ENCODE measurements at places on chromosomes 7 and 10.

- DNase-seq, result no peak
Observed at GRCh38 chr7:107843184-107843583, 40.2 kb upstream of the SLC26A3 start.

DNA sequence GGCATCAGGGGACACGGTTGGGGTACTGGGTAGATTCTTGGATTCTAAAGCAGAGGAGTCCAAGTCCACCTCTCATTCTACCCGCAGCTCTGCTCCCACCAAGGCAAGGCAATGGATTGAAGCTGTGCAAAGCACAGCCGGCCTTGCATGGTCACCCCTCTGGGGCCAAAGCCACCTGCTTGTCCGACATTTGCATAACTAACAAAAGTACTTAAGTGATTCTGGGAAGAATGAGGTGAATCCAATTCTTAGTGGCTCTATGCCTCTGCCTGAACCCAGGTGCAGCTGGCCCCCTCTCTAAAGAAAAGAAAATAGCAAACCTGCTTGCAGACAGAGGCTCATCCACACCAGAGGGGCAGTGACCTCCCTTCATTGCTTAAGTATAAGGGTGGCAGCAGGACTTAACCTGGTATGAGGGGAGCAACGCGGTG is 10.7 kb upstream of the COBL start:
- DNase-seq, result no peak

GRCh38 chr7:71311576-71311975 is 179.6 kb downstream of the GALNT17 start:
- no peak for DNase-seq

GRCh38 chr7:117839507-117839906 is 33.7 kb downstream of the CTTNBP2 start:
- no peak for DNase-seq

DNA sequence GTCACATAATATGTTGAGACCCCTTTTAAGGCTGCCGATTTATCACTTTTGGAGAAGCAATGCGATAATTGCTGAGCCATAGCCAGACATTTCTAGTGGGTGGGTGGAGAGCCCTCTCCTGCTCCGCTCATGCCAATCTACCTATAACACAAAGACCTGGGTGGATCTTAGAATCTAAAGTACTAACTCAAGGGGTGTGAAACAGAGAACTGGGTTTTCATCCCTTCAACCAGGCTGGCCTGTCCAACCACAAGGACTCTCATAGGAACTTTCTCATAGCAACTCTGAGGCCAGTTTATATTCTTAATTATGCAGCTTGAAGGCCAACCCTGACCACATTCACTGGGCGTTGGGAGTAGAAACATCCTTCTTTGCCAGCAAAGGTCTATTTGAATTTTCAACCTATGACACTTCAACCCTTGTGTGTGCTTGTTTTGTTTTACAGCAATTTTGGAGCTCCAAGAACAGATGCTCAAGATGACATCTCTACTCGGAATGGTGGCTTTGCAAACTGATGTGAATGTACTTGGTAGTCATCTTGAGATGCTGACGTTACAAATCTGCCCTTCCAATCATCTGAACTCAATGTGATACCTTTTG is 1198.2 kb upstream of the AUTS2 start:
- DNase-seq, result no peak

DNA sequence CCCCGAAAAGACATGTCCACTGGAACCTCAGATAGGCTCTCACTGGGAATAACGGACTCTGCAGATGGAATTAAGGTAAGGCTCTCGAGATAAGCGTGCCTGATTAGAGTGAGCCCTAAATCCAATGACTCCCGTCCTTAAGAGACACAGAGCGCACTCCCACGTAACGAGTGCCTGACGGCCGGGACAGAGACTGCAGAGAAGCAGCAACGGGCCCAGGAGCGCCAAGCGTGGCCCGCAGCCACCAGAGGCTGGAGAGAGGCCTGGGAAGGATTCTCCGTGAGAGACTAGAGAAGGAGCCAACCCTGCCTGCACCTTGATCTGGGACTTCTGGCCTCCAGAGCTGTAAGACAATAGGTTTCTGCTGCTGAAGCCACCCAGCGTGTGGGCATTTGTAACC is 20.0 kb upstream of the TNRC18 start:
- no peak for DNase-seq

DNA sequence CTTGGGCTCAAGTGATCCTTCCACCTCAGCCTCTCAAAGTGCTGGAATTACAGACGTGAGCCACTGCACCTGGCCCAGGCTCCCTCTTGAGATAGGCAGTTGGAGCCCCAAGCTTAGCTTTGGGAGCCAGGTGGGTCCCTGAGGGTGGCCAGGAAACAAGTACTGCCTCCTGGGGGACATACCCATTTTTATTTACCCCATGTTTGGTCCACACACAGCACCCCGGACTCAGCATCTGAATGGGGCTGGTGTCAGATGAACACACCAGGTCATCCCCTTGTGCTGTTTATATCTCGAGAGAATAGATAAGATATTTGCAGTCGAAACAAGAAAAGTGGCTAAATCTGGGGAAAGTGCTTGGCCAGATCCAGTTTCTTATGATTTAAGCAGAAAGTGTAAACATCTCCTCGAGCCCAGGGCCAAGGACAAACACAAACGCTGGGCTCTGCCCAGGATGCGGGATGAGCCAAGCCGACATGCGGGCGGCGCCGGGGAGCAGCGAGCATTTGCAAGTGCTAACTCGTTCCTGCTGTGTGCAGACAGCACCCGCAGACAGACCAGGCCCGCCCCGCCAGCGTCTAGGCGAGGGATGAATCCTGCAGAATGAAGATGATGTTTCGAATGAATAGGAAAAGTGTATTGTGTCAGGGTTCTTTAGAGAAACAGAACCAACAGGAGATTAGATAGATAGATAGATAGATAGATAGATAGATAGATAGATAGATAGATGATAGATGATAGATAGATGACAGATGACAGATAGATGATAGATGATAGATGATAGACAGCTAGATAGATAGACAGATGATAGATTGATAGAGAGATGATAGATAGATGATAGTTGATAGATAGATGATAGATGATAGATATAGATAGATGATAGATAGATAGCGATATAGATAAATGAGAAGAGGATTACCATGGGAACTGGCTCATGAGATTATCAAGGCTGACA is 44.4 kb upstream of the OCM2 start:
- DNase-seq, result no peak

DNA sequence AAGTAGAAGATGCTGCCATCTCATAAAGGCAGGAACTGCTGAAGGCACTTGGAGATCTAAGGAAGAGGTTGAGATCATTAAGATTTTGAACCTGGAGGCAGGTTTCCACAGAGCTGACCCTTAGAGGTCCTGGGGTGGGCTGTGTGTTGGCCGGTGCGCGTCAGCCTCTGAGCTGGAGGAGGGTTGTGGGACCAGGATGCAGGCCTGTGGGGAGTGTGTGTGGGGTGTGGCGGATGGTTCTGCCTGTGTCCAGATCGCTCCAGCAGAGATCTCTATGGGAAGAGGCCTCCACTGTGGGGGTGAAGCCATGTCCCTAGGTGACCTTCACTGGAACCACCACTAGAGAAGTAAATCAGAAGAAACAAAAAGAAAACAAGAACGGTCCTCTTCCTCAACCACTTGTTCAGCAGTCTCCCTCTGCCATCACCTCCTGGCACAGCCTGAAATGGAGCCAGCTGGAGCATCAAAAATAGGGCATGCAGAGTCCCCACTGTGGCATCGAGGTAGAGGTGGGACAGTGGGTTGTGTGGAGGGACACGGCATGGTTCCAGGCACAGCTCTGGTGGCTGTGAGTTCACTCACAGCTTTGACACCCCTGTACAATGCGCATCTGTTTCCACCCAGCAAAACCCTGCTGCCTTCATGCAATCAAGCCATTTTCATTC is 453.8 kb downstream of the TCERG1L start:
- DNase-seq, result no peak

GRCh38 chr7:92785923-92786322 is 50.5 kb downstream of the CDK6 start:
- no peak for DNase-seq

- no peak for DNase-seq
Observed at GRCh38 chr10:111705021-111705420, 478.5 kb downstream of the GPAM start.

DNA sequence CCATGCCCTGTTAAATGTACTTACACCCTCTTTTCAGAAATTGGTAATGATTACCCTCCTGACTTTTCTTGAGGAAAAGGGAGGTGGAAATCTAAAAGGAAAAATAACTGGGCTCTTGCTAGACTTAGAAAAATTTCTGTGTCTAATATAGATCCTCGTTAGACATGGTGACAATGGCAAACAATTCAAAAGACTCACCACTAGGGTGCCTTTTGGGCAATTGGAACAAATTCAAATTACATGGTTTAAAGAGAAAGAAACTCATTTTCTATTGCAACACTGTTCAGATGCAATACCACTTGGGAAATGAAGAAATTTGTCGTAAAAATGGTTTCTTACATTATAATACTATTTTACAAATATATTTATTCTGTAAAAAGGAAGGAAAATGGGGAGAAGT is 950.1 kb downstream of the GRM8 start:
- no peak for DNase-seq

- DNase-seq, result no peak
Observed at GRCh38 chr10:129841071-129841470, 123.0 kb downstream of the EBF3 start.

DNA sequence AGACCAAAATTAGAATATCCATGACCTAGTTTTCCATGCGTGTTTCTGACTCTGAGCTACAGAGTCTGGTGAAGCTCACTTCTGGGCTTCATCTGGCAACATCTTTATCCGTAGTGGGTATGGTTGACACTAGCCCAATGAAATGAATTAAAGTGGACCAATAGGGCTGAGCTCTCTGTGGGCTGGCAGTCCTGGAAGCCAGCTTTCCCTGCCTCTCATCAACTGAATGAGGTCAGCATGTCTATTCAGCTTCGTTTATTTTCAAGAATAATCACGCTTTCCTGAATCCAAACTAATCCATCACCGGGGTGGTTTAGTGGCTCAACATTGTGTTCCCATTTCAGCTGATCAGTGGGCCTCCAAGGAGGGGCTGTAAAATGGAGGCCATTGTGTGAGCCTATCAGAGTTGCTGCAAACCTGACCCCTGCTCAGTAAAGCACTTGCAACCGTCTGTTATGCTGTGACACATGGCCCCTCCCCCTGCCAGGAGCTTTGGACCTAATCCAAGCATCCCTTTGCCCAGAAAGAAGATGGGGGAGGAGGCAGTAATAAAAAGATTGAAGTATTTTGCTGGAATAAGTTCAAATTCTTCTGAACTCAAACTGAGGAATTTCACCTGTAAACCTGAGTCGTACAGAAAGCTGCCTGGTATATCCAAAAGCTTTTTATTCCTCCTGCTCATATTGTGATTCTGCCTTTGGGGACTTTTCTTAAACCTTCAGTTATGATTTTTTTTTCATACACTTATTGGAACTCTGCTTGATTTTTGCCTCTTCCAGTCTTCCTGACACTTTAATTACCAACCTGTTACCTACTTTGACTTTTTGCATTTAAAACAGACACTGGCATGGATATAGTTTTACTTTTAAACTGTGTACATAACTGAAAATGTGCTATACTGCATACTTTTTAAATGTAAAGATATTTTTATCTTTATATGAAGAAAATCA is 35.5 kb downstream of the CAV1 start:
- DNase-seq, result no peak

GRCh38 chr7:106589198-106589879 is 71.6 kb downstream of the CCDC71L start:
- DNase-seq, result no peak

GRCh38 chr10:21532694-21533466 is 1.2 kb upstream of the MLLT10 start:
- DNase-seq, result no peak

- DNase-seq, result peak; percentile 98
Observed at GRCh38 chr10:15097011-15097812, at the start of gene RPP38. RPP38 (plus strand) TSS chr10:15097355; CDS start chr10:15103315, 5,960 bp downstream.

DNA sequence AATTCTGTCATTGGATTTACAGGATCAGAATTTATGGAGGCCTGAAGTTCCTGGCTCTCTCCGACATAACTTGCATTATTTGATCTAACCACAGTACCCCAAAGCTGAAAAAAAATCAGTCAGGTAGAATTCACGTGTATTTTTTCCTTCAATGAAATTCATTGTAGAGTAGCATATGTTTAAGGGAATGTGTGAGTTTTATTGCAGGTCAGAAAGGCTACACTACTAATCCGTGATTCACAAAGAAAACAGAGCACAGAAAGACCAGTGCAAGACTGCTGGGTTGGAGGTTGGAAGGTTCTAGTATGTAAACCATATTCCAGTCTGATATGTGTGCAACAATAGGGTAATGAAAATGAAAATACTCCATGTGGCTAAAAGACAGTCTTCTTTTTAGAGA is 247.0 kb upstream of the FERD3L start:
- no peak for DNase-seq

GRCh38 chr10:16832351-16833080 is 15.3 kb upstream of the RSU1 start:
- no peak for DNase-seq

DNA sequence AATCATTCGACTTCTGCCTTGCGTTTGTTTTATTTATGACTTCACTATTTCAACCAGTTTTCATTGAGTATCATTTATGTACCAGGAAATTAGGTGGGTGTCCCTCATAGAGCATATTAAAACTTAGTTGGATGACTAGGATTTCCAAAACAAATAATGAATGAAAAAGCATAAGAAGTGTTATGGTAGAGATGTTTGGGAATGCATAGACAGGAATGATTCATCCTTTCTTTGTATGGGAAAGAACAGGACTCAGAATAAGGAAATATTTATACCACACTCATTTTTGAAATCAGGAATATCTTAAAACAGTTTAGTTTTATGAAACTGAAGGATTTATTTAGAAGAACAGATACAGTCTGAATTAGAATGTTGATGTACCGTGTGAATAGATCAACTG is 315.7 kb downstream of the EXOC4 start:
- no peak for DNase-seq

DNA sequence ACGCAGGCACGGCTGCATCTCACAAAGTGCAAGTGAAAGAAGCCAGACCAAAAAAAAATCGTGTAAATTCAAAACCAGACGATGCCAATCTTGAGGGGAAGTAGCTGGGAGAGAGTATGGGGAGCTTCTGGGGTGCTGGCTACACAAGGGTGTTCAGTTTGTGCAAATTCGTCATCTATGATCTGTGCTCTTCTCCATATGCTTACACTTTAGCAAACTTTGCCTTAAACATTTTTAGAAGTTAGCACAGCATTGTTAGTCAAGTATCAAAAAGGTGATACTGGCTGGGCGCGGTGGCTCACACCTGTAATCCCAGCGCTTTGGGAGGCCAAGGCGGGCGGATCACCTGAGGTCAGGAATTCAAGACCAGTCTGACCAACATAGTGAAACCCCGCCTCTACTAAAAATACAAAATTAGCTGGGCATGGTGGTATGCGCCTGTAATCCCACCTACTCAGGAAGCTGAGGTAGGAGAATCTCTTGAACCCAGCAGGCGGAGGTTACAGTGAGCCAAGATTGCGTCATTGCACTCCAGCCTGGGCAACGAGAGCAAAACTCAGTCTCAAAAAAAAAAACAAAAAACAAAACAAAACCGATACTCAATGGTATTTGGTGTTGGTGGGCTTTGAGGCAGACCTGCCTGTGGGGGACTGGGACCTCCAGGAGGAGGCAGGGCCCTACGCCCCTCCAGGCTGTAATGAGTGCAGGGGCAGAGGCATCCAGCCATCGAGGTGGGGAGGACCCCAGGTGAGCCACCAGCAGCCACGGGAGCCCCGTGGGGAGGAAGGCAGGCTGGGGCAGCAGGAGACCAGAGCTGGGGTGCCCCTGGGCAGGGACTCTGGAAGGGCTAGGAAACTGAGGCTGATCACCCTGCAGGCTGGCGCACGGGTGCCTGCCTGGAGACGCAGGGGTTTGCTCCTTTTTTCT is 150.0 kb downstream of the PRKAG2 start:
- DNase-seq, result no peak

- DNase-seq, result peak; percentile 33
Observed at GRCh38 chr7:28179120-28180030, 1.2 kb downstream of the JAZF1 start.

GRCh38 chr7:91345449-91345848 is 81.2 kb downstream of the FZD1 start:
- DNase-seq, result no peak
